ENCODE measurements at places on chromosomes 5 and 9.
A peak's percentile ranks its signal among the peaks of the same experiment; 100 is the strongest.

DNA sequence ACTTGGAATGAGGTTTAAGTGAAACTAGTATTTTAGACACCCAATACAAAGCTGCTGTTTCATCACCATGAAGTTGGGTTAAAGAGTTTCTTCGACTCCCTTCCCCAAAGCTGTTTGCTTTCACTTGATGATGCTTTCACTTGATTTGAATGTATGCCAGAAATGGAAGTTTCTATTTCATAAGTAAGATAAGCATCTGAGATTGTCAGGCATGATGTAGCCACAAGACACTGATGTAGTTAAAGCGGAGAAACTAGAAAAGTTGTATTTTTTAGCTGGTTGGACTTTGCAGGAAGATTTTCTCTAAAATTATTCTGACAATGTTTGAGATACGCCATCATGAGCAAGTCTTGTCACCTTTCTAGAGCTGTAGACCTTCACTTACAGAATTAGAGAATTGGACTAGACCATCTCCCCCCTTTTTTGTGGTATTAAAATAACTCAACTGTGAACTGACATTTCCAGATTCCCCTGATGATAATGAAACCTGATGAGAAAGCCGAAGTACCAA is 20.0 kb downstream of the MOCS2 start:
- no peak for DNase-seq

DNA sequence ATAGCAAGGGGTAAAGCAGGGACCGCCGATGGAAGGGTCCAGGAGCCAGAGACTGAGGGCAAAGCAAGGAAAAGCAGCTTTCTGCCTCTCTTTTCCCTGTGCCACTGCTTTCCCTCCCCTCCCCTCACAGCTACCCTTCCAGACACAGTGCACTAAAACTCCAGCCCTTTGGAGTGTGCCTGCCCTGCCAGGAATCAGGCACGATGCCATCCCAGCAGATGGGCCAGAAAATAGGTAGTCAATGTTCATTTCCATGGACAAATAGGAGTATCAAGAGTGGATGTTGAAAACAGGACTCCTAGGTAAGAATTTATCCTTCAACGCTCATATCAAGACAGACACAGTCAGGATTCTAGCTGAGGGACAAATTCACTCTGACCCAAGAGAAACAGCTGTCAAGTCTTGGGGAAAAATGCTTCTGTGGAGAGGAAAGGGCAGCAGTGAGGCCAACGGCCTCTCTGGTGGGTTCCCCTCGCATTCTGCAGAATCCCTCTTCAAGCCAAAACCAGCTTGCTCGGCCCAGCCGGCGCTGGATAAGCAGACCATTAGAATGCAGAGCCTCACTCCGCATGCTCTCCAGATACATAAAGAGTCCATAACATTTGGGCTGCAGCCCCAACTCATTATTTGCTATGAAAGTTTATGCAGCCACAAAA is 138.0 kb downstream of the CAAP1 start:
- DNase-seq: no peak

DNA sequence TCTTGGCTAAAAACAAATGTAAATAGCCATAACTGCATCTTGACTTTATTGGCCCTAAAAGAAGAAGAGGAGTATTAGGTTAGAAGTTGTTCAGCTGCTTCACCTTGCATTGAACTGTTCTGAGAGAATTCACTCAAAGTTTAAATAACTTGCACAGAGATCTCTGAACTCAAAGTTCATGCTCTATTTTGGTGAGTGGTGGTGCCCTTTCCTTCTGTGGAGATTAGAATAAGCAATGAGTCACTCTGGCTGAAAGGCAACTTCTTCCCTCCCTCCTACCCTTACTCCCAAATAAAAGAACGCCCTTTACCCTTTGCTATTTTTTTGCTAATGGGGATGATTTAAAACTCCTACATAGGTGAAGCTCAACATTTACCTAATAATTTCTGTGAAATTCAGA is 48.9 kb downstream of the ERMP1 start:
- DNase-seq: no peak

- no peak for DNase-seq
Measured at GRCh38 chr9:111985315-111985714, 88.7 kb downstream of the UGCG start.

GRCh38 chr5:110757118-110757729 is 18.4 kb downstream of the SLC25A46 start:
- DNase-seq: peak; percentile 21

GRCh38 chr9:136867480-136867879 is 1.4 kb upstream of the EDF1 start:
- DNase-seq: no peak

DNA sequence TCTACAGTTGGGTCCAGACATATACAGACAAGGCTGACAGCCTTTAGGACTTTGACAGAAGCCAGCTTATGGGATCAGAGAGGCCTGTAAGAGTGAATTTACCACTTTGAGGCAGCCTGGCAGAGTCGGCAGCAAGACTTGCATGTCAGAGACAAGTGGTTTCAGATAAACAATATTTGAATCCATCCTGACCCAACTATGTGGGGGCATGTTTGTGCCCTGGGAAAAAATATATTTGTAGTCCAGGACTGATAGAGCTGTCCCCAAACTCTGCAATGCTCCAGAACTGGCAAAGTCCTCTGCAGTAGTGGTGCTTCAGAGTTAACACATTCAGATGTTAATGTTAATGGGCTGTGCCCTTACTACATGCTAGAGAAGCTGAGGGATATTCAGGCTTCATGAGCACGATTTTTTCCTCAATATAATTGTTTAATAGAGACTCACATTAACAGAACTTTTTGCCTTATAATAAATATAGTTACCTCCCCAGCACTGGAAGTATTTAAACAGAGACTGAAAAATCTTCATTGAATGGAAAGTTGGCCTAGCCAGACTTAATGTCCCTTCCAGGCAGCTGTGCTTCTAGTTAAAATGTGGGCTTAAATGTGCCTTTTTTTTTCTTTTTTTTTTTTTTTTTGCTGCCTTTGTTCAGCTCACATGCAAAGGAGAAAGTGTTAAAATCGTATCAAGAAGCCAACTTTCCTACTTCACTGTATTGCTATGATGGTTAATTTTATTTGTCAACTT is 42.9 kb downstream of the FEM1C start:
- DNase-seq: no peak

DNA sequence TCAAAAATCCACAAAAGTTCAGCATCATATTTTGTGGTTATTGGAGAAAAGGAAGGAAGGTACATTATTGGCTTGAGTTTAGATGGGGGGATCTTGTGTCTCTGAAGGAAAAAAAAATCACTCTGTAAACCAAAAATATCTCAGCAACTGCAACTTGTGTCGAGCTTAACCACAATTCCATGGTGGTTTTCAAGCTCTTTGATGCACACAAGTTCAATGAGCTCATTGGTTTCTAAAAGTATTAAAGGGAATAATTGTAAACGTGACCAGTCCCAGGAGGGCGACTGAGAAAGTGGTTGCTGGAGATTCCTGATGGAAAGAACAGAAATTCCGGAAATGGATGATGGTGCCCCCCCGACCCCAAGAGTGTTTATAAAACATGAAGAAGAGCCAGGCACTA is 173.8 kb downstream of the PSAT1 start:
- DNase-seq: no peak

GRCh38 chr9:111983484-111983908 is 86.9 kb downstream of the UGCG start:
- no peak for DNase-seq

DNA sequence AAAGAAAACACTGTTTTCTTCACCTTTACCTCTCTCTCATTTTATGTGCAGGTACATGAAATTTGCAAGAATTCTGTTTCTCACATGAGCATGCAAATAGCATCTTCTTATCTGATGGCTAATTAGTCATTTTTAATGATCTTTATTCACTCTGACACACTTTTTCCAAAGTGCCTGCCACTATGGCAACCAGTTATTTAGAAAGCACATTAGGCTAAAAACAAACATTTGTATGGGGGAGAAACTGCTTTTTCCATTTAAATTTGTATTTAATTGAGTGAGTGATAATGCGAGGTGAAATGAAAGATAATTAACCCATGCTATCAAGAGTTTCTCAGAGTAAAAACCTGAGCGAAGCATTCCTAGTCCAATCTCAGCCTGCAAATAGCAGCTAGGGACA is 365.0 kb downstream of the MAT2B start:
- no peak for DNase-seq

DNA sequence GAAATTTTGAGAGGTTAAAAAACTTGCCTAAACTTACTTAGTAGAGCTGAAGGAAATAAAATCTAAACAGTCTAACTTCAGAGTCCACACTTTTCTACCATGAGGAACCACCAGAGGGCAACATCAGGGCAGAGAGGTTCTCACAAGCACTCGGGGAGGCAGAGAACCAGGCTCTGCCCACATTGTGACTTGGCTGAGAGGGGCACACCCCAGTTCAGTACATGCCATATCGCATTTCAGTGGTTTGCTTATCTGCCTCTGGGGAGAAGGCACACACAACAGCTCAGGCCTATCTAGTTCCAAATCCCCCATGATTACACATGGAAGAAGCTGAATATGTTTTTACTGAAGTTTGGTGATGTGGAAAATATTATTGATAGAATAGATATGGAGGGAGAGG is 49.2 kb downstream of the EQTN start:
- no peak for DNase-seq

DNA sequence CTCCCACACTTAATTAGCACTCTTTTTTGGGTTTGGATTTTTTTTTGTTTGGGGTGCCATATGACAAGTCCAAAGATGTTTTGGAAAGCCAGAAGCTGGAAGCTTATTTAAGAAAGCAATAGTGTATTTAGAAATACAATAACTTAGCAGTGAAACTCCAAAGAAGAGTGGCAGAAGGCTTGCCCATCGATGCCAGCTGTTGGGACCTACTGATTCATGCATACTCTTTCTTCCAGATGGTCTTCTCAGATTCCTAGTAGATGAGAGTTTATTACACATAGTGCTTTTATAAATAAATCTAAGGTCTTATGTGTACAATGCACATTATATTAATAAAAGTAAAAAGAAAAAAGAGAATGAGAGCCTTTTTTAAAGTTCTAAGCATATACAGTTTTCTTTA is 374.6 kb downstream of the OSTF1 start:
- no peak for DNase-seq

DNA sequence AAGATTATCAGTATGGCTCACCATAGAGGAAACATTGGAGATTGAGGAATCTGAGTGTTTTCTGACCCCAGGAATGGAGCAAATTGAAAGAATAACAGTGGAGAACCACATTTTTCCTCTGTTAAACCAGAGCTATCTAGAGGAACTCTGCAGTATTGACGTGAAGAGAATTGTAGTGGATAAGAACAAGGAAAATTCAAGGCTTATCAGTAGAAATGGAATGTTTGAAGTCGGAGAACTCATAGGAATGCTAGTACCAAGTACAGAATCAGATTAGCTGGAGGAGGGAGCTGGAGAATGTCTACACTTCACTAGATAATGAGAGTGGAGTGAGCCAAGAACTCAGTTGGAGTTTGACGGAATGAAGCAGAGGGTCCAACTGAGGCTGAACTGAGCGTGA is 50.3 kb downstream of the SNCAIP start:
- DNase-seq: no peak

DNA sequence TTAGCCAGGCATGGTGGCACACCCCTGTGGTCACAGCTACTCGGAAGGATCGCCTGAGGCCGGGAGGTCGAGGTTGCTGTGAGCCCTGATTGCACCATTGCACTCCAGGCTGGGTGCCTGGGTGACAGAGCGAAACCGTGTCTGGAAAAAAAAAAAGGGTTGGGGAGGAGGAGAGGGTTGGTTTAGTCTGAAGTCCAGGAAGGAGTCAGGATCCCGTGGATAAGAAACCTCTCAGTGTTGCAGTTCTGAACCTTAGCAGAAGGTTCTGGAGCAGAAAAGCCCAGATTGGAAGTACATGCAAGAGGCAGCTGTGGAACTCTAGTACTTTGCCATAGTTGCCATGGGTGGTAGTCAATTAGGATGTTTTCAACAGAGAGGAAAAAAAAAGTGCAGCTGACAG is 125.2 kb upstream of the CPEB4 start:
- no peak for DNase-seq

DNA sequence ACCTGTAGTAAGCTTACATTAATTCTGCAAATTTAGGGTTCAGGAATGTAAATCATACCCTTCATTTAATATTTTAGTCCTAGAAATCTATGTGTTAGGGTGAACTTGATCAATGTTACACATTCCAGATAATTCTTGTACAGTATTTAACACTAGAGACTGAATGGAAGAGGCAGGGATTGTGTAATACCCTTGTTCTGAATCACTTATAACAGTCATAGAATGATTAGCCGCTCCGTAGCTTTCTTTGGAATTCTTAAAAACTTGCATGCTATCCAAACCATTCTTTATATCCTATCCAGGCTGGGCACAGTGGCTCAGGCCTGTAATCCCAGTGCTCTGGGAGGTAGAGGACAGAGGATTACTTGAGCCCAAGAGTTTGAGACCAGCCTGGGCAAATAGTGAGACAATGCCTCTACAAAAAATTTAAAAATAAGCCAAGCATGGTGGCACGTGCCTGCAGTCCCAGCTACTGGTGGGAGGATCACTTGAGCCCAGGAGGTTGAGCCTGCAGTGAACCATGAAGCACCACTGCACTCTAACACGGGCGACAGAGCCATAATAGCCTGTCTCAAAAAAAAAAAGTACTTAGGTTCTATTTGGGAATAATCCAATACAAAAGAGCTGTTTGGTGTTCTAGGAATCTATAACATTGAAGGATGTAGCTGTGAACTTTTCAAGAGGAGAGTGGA is 8.3 kb downstream of the ZNF483 start:
- no peak for DNase-seq

- no peak for DNase-seq
Measured at GRCh38 chr9:97970165-97970564, 13.0 kb upstream of the ANP32B start.

GRCh38 chr5:14464096-14464495 is 117.5 kb upstream of the OTULINL start:
- DNase-seq: no peak

DNA sequence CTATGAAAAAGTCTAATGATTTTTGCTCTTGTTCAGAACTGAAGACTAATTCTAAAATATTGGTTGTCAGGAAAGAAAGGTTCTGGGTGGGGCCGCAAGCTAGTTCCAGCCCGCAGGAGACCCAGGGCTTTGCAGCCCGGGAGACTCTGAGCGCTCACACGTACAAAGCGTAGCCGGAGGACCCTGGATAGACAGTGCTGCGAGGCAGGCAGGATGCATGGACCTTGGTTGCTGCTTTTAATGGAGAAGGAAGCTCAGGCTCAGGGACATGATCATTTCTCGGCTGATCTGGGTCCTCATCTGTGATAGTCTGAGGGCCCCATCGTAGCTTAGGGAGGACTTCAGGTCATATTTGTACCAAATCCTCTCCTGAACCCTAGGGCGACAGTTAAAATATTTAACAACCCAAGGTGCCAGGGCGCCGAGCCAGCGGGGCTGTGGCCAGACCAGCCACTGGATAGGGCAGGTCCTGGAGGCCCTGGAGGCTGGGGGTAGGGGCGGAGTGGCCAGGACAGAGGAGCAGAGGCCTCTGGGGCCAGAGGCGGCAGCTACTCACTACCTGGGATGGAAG is 70.1 kb upstream of the UNC5A start:
- DNase-seq: no peak

DNA sequence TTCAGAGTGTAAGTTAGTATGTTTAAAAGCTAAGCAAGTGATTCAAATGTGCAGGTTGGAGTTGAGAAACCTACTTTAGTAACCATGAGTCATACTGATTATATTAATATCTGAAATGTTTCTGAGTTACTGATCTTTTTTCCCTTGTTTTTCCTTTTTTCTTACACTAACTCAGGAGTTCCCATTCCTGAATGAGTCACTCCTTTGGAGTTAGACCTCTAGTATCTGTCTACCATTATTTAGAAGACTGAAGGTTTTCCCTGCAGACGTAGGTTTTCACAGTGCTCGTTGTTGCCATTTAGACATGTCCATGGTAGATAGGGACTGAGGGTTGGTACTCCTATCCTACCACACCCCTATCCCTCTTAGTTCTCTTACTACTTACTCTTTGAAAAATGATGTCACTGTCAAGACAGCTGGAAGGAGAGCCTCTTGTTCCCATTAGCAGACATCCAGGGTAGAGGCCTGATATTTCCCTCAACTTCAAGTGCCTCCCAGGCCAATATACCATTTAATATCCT is 20.2 kb downstream of the OCLN start:
- DNase-seq: no peak

Measured in NCI-H774 (cell line).